Myometrial cell (primary cell): ENCODE measurements at places on chromosomes 1 and 21. TPM values are rescaled to one million over a fixed set of nuclear protein-coding genes. Genes with fewer than 3 reads are reported as not detected.

Gene MAEL
- total RNA-seq: not detected in 2 replicates

Gene SLC6A17
- under 0.01 and 0.29 TPM in 2 replicates for total RNA-seq

Gene POGZ
- 14.7 and 15.3 TPM in 2 replicates for total RNA-seq

Gene COL11A1
- 3.2 and 3.5 TPM in 2 replicates for total RNA-seq

Gene CRNN
- total RNA-seq: not detected in 2 replicates

Gene PLA2G2F
- not detected in 2 replicates for total RNA-seq

Gene TUFT1
- 8.1 and 8.5 TPM in 2 replicates for total RNA-seq

Gene CFHR1
- 0.29 TPM in 1 of 2 replicates, not detected in the other for total RNA-seq

Gene NBPF6
- total RNA-seq: not detected in 2 replicates

Gene LRRC3
- total RNA-seq: 0.18 and 0.29 TPM in 2 replicates

Gene TSPEAR
- not detected in 2 replicates for total RNA-seq

Gene RSPH1
- total RNA-seq: not detected in 2 replicates

Gene EPHB2
- 38.5 and 47.3 TPM in 2 replicates for total RNA-seq

Gene DMRTA2
- total RNA-seq: not detected in 2 replicates

Gene ACKR1
- not detected in 2 replicates for total RNA-seq

Gene RGS7
- total RNA-seq: under 0.01 and 0.29 TPM in 2 replicates

Gene WNT4
- 0.18 TPM in 1 of 2 replicates, not detected in the other for total RNA-seq

Gene RCSD1
- total RNA-seq: 0.18 and 0.29 TPM in 2 replicates

Gene SPRR2G
- not detected in 2 replicates for total RNA-seq

Gene KMO
- not detected in 2 replicates for total RNA-seq

Gene MANEAL
- total RNA-seq: 0.35 TPM in 1 of 2 replicates, not detected in the other

Gene SERINC2
- total RNA-seq: 49.3 and 54.5 TPM in 2 replicates

Gene CD55
- total RNA-seq: 11.5 and 14.7 TPM in 2 replicates

Gene SEC16B
- total RNA-seq: 2.5 and 5.2 TPM in 2 replicates
